ENCODE measurements at places on chromosomes 6 and 20.

GRCh38 chr20:61762886-61763739 lies 302.6 kb downstream of the TAF4 start:
- DNase-seq, result no peak

- no peak for DNase-seq
Observed at GRCh38 chr6:101395345-101395744, 1.8 kb downstream of the GRIK2 start.

GRCh38 chr6:38262026-38262425 lies 377.7 kb downstream of the BTBD9 start:
- no peak for DNase-seq

GRCh38 chr20:1810926-1811620 lies 84.1 kb upstream of the SIRPA start:
- peak; percentile 57 for DNase-seq

- no peak for DNase-seq
Observed at GRCh38 chr20:46652699-46653098, 1.4 kb upstream of the SLC13A3 start.

- no peak for DNase-seq
Observed at GRCh38 chr6:4364172-4364571, 228.8 kb upstream of the ECI2 start.

- no peak for DNase-seq
Observed at GRCh38 chr20:32678948-32679347, 5.2 kb upstream of the C20orf203 start.

DNA sequence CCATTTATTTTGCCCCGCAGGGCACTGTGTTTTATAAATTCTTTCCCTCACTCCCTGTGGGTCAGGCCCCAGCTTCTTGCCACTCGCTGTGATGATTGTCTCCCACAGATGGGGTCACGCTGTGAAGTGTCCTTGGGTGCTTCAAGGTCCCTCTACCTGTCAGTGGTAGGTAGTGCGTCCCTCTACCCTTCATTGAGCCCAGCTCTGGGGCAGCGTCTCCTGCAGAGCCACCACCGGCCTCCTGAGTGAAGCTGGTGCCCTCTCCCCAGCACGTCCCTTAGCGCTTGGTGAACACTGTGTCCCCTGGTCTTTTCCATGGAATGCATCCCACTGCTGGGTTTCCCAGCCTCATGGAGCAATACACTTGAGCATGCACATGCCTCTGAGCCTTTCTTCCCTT lies 108.2 kb downstream of the NRN1 start:
- DNase-seq, result no peak

DNA sequence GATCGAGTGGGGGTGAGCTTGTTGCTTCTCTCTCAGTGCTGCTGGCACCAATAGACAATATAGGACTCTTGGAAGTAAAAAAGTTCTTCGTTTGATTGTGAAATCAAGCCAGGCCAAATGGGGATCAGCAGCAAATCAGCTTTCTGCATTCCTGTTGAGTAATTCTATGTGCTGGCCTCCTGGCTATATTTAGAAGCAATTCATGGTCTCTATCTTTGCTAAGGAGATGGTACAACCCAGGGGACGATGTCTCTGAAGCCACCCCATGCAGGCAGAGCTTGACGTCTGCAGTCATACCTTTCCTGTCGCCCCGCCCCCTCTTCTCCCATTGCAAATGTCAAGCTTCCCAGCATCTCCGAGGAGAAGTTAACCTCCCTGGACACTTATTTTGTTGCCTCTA lies 199.1 kb downstream of the SCP2D1 start:
- peak; percentile 26 for DNase-seq

DNA sequence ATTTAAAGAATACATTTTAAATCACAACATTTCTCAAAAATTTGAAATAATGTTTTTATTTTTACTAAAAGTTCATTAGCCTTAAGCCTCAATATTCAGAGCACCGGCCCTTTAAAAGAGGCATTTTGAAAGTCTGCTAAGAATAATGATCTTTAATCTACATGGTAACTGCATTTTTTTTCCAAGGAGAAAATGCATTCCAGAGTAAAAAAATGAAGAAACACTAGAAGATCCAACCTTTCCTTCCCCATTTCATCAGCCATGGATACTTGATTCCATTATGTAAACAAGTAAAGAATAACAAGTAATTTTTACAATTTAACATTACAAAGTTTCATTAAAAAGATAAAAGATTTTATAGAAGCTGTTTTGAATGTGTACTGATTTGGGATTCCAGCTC lies 21.8 kb downstream of the LCA5 start:
- no peak for DNase-seq

DNA sequence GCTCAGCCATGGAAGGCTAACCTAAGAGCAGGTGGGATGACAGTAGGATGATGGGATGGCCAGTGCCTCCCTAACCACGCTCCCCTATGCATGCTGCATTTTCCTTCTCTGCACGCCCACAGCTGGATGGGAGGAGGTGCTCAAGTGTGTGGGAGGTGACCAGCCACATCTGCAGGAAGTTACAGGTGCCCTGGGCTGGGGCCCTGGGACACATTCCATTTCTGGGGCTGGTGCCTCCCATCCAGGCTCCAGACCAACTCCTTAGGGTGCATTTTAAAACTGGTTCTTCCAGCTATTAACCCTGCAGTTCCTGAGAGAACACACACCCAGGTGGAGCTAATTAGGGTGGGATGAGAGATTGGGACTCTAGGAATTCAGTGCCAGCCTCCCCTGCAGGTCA lies 135.3 kb upstream of the ARMC2 start:
- no peak for DNase-seq

- DNase-seq, result no peak
Observed at GRCh38 chr20:4795394-4795793, 73.7 kb downstream of the PRND start.

- no peak for DNase-seq
Observed at GRCh38 chr6:149318581-149319286, 1.2 kb downstream of the TAB2 start.

- DNase-seq, result no peak
Observed at GRCh38 chr6:227074-227782, 65.1 kb upstream of the DUSP22 start.

- DNase-seq, result no peak
Observed at GRCh38 chr6:68468244-68468884, 166.7 kb upstream of the ADGRB3 start.

DNA sequence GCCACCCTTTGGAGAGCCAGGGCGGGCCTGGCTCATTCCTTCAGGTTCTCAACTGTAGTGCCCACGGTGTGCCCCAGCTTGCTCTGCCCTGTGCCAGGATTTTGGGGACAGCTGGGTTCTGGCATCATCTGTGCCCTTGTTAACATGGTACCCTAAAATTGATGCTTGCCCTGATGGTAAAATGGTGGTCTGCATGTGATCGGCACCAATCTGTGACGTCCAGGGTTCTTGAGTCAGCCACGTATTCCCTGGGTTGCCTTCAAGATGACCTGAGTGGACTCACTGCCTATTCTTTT lies 31.2 kb upstream of the APCDD1L start:
- no peak for DNase-seq

Data from AML-193 (cell line).